ENCODE measurements at places on chromosomes 13 and 19.
A peak's percentile ranks its signal among the peaks of the same experiment; 100 is the strongest.

GRCh38 chr19:15268192-15268927 is 36.1 kb upstream of the EPHX3 start:
- no peak for DNase-seq

DNA sequence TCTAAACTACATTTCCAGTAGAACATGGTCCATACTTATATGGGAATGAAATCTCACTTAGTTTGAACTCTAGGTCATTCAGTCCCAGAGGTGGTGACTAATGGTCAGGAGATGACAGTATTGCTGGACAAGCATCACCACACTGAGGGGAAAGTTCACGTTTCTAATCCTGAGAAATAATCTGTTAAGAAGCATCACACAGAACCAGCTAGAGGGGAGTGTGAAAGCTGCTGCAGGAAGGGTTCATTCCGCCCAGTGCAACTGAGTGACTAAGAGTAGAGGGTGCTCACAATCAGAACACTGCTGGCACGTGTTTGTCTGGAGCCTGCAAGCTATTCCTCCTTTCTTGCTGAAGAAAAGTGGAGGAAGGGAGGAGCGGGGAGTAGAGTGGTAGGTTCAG is 2.7 kb downstream of the COL4A1 start:
- DNase-seq = no peak

DNA sequence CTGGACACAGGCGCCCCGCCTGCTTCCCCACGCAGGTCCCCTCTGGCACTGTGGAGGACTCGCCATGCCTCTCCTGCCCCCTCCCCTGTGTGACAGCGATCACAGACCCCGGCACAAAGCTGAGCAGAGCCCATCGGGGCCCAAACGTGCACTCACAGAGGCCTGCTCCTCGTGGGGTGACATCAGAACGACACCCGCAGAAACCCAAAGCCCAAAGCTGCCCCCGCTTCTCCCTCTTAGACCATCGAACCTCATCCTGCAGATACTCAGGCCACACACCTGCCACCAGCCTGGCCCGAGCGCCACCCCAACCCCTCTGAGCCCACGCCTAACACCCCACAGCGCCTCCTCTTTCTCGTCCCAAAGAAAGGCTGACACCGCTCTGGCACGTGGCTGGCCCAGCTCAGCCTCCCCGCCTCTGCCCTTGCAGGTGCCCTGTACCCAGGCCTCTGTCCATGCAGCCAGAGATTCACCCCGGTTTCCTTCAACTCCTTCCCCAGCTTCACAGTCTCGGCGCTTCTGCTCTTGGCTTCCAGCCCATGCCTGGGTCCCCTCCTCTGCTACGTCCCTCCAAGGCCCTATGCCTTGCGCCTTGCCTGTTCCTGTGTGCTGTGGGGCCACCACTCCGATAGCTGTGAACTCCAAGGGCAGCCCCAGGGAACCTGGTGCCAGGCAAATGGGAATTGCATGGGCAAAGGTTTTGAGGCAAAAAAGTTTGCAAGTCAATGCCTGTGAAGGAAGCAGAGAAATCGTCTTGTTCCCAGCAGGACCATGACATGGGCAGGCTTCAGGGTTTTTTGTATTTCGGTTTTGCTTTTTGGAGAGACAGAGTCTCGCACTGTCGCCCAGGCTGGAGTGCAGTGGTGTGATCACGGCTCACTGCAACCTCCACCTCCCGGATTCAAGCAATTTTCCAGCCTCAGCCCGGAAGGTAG is 831 bp upstream of the CBARP start:
- DNase-seq = no peak

- no peak for DNase-seq
Measured at GRCh38 chr19:48656840-48657474, 11.0 kb upstream of the CA11 start.

- no peak for DNase-seq
Measured at GRCh38 chr19:40513741-40514315, 47.0 kb downstream of the SPTBN4 start.

DNA sequence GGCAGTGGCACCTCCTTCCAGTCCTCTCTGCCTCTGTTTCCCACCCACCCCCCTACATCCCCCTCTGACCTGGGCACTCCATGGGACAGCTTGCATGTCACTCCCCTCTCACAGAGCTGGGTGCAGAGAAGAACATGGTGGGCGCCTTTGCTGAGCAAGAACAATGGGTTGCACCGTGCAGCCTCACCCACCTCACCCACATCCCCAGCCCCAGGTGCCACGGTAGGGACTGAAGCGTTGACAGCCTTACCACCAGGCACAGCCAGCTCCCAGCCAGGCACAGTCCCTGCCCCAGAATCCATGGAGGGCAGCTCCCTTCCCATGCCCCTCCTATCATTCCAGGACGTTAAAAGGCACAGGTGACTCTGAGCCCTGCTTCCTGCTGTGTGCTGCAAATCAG is 93.1 kb upstream of the VSTM2B start:
- DNase-seq = no peak

- no peak for DNase-seq
Measured at GRCh38 chr13:111914241-111915103, 152.5 kb upstream of the SOX1 start.

GRCh38 chr19:32372726-32373517 is 27.5 kb downstream of the ZNF507 start:
- DNase-seq = no peak

DNA sequence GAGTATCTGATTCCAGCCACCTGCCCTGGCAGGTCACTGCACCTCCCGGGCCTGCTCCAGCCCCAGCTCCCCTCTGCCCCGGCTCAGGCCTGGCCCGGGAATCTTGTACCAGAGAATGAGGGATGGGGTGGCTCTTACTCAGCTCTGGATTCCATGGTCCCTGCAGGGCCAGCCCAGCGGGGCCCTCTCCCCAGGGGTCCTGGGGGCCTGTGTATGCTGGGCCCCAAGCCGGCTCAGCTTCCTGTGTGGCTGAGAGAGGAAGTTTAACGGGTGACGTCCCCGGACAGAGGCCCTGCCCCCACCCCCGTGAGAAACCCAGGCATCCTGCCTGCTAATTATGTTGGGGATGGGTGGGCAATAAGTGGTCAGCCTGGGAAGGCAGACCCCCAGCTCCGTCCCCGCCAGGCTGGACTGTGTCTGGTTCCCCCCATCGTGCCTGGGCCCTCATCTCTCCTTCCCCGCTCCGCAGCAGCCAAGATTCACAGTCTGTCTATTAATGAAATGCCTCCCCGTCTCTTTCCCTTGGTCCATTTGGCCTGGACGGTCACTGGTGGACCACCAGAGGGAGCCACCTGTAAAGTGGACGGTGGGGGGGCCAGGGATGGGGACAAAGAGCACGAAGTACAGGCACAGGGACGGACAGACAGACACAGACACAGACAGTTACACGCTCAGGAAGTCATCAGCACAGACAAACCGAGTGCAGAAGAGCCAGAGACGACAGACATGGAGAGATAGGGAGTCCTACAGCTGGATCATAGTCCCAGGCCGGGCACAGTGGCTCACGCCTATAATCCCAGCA is at the start of gene DENND1C:
Gene DENND1C, minus strand, starts transcription at position 247 of the 802 bp plus-strand sequence. Its CDS starts 92 bp downstream, at position 155.
- DNase-seq = no peak

DNA sequence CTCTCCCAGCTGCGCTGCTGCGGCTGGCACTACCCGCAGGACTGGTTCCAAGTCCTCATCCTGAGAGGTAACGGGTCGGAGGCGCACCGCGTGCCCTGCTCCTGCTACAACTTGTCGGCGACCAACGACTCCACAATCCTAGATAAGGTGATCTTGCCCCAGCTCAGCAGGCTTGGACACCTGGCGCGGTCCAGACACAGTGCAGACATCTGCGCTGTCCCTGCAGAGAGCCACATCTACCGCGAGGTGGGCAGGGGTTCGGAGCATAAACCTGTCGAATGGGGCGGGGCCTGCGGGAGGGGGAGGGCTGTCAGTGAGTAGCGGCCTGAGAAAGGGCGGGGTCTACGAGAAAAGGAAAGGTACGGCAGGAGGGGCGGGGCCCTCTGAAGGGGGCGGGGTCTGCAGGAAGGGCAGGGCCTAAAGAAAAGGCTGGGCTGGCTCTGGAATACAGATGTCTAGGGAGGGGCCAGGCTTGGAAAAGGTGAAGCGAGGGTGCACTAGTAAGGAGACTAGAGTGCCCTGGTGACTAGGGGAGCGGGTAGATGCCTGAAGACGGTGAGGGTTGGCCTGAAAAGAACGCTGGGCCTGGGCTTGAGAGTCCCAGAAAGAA is 3.6 kb downstream of the CD37 start:
- DNase-seq = no peak

DNA sequence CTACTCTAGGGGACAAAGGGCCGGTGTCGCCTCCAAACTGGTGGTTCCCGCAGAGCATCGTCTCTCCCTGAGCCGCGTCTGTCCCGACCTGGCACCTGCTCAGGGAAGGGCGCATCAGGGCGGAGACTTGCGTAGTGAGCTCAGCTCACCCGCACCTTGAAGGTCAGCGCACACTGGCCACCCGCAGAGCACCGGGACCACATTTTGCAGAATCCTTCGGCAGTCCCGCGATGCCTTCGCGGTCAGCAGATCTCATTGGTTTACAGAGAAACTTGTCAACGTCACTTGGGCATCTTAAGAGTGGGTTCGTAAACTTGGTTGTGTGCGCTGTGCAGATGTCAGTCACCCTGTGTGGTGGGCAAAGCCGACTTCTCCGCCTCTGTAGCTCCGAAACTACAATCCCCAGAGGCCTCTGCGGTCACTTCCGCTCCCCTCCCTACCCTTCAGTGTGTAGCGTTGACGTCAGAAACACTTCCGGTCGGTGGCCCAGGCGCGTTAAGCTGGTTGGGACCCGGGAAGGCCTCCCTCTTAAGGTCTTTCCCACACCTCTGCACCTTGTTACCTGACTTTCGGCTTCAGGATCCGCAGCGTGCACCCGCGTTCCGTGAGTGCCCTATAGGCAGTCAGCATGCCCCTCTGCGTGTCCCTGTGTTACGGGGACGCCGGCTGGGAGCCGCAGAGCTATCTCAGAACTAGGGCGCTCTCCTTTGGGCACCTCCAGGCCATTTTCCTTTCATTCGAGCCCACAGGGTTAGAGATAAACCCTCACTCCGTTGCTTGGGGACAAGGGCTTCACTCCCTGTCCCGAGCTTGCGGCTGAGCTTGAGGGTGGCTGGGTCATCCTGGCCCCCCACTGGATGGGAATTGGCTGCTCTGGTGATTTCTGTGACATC is 36.5 kb upstream of the ZNF527 start:
- DNase-seq = peak; percentile 58

DNA sequence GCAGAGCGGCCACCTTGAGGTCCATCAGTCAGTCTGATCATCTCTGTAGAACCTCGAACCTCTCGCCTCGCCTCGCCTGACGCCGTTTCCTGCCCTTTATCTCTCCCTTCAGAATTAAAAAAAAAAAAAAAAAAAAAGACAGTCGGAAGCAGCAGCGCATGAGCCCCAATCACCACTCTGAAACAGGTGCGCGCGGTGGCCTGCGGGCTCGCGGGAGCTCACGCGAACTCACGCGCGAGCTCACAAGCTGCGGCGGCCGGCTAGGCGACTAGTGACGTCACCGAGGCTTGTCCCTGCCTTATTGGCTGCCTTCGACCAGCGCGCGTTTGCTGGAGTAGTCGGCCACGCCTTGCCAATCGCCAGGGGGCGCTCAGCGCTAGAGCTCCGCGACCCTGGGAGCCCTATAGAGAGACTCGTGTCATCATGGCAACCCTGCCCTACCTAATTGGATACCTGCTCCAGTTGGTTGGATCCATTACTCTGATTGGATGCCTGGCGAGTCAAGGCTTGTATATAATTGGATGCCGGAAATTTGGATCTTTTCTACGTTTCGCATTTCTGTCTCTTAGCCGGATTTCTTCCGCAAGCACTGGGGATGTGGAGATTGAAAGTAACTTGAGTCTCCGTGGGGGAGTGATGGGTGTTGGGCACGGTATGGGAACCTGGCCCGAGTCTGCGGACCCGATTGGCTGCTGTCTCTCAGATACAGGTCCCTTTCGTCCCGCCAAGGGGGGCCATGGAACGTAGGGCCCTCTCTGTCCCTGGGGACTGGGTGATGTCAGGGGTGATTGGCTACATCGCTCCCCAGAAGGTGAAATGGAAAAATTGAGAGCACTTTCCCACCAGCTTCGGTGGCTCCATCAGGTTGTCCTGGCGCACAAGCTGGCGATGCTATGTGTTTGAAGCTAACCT is 31.6 kb downstream of the SYT3 start:
- DNase-seq = peak; percentile 45

- DNase-seq = no peak
Measured at GRCh38 chr13:51605698-51606097, 21.4 kb downstream of the WDFY2 start.

- DNase-seq = no peak
Measured at GRCh38 chr19:13875824-13876223, 1.1 kb upstream of the NANOS3 start.

- no peak for DNase-seq
Measured at GRCh38 chr13:63409791-63410351, 1994.2 kb upstream of the PCDH20 start.

GRCh38 chr19:33841685-33842084 is 45.0 kb downstream of the KCTD15 start:
- DNase-seq = no peak

DNA sequence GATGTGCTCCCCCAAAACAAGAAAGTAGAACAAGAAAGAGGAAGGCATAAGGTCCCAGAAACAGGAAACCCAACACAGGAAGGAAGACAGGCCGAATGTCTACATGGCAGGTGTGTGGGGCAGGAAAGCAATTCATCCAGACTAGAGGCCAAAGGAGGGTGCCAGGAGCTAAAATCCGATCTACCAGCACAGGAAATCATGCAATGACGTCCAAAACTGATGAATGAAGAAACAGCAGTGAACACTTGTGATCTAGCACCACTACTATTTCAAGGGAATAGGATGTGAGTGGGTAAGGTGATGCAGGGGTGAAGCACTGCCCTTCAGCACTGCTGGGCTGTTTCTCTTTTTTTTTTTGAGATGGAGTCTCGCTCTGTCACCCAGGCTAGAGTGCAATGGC is 59.1 kb downstream of the DOCK9 start:
- DNase-seq = no peak

- no peak for DNase-seq
Measured at GRCh38 chr13:30857018-30857417, 49.1 kb upstream of the MEDAG start.

DNA sequence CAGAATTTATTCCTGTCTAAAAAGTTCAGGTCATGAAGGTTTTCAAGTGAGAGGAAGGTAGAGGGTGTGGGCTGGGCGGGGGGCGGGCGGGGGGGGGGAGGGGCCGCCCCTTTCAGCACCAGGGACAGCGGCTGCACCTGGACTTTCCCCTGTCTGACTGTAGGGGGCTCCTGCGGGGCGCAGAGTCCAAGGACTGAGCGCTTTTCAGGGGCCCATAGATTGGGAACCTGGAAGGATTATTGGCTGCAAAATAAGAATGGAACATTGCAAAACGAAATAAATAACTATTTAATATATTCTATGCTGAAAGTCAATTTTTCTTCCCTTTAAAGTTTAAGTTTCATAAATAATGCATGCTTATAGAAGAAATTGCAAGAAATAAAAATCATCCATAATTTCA is 8.9 kb upstream of the CYP4F3 start:
- no peak for DNase-seq
